ENCODE measurements at places on chromosomes 3 and 15.

DNA sequence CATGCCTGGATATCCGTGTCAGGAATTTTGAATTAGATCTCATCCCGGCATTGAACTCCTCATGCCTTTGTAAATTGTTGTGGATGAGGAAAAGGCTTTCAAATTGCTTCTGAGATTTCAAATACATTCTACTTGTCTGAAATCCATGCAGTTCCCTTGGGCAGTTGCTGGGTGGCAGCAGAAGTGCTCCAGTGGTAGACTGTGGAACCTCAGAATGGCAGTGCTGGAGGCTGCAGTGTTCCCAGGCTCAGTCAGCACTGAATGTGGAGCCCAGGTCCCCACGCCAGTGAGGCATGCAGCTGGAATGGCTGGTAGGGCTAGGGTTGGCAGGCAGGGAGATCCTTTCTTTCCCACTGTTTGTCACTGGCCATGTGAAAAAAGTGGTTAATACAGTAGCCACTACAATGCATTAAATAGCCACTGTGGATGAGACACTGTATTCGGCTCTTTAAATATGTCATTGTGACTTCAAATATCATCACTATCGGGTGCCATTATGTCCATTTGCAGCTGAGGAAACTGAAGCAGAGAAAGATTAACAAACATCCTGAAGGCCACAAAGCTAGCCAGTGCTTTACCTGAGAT is 98.6 kb downstream of the TPRG1 start:
- DNase-seq = no peak

DNA sequence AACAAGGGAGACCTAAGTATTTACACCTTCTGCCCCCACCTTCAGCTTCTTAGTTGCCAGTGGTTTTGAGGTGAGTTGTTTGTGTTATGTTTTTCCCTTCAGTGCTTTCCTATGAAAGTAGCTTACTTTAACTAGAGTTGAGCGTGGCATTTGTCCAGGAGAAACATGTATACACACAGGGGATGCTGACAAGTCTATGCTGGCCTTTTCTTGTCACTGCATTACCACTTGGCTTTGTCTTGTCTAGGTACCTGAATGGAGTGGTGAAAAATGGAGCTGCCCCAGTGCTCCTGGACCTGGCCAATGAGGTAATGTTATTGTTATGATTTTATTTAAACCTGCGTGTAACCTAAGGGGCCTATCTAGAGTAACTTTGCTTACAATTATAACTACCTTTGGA is 74.4 kb downstream of the CDIN1 start:
- no peak for DNase-seq

- no peak for DNase-seq
Measured at GRCh38 chr15:34994925-34995324, 6.8 kb upstream of the ZNF770 start.

DNA sequence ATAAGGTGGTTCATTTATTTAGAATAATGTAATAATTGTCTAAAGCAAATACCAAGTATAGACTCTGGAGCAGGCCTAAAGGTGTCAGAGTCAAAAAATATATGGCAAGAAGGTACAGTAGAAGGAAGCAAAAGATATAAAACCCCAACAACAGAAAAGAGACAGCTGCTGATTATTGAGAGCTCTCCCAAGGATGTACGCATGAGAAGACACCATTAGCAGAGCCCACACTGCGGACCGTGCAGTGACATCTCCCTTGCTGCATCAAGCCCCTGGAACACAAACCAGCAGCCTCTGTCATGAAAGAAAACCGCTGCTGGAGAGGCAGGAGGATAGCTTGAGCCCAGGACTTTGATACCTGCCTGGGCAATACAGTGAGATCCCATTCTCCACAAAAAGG is 18.0 kb upstream of the SLC6A20 start:
- no peak for DNase-seq

- DNase-seq = no peak
Measured at GRCh38 chr3:66997560-66998112, 471 bp upstream of the KBTBD8 start.

DNA sequence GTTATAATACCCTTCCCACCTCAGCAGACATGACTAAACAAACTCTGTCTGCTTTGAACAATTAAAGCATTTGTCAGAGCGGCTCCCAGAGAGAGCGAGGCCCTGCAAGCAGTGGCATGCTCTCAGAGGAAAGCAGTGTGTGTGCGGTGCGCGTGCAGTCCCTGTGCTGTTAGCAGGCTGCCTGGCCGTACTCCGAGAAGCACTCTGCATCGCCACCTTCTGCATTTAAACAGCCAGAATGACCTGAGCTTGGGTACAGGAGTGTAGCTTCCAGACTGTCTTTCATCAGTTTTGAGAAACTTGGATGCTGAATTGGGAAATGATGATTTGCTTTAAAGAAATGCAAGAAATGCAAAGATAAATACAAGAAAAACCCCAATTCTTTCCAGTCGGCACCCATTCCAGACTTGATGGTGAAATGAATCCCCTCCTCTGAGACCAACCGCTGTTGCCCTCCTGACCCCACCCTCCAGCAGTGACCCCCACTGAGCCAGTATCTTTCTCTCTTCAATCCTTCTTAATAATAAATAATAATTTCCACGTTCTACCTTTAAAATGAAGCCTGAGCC is 113.5 kb downstream of the VGLL4 start:
- no peak for DNase-seq

DNA sequence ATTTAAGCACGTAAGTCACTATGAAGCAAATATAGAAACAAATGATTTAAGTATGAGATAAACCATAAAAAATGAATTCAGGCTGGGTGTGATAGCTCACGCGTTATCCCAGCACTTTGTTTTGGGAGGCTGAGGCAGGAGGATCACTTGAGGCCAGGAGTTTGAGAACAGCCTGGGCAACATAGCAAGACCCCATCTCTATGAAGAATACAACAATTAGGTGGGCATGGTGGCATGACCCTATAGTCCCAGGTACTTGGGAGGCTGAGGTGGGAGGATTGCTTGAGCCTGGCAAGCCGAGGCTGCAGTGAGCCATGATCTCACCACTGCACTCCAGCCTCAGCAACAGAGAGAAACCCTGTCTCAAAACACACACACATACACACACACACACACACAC is 34.2 kb downstream of the TMCC1 start:
- DNase-seq = no peak

- no peak for DNase-seq
Measured at GRCh38 chr3:127286571-127287140, 1.2 kb downstream of the PRR20G start.

Measured in GM12892 (cell line).